ENCODE measurements at places on chromosomes 6 and 20. TPM values are rescaled to one million over a fixed set of nuclear protein-coding genes. Genes with fewer than 3 reads are reported as not detected.
A peak's percentile ranks its signal among the peaks of the same experiment; 100 is the strongest.

SNX3 gene
- 110 TPM for total RNA-seq

GRCh38 chr20:42419814-42420532, 769.7 kb downstream of the PTPRT start:
- no peaks in the 10 kb centered on the region for H3K36me3 ChIP-seq
- H3K4me1 ChIP-seq = no peaks in the 10 kb centered on the region
- no peak for DNase-seq
- no peaks in the 10 kb centered on the region for H3K27me3 ChIP-seq
- no peak overlapping the region for H3K27ac ChIP-seq
- no peak overlapping the region for H3K4me3 ChIP-seq

GJA1 gene
- 14.0 TPM for total RNA-seq

DNA sequence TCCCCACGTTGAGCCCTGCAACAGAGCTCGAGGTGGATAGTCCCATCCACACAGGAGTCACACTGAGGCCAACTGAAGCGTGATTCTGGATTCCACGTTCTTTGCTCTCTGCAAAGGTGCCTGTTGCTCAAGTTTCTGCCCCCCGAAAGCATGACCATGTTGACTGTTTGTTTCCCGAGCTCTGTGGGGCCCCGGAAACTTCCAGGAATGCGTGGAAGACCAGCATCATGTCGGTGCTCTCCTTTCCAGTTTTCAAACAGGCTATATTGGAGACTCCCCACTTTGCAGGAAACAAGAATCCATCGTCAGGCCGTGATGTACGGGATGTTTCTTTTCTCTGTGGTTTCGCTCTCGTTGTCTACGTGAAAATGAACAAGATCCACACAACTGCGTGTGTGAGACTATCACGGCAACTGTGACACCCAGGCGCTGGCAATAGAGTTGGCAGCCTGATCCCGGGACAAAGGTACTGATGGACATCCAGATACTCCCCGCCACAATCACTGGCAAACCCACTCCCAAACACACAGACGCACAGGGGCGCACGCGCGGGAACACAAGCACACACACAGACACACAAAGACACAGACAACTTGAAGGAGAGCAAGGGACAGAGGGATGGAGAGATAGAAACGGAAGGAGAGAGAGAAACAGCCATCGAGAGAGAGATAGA, 444.6 kb upstream of the DEFB115 start:
- H3K36me3 ChIP-seq = no peaks in the 10 kb centered on the region
- no peaks in the 10 kb centered on the region for H3K4me1 ChIP-seq
- peaks cover 8% of the 10 kb centered on the region for H3K27me3 ChIP-seq
- H3K27ac ChIP-seq = no peak overlapping the region
- H3K4me3 ChIP-seq = no peak overlapping the region
- no peak for DNase-seq

HLA-DOA gene
- not detected for total RNA-seq

DNA sequence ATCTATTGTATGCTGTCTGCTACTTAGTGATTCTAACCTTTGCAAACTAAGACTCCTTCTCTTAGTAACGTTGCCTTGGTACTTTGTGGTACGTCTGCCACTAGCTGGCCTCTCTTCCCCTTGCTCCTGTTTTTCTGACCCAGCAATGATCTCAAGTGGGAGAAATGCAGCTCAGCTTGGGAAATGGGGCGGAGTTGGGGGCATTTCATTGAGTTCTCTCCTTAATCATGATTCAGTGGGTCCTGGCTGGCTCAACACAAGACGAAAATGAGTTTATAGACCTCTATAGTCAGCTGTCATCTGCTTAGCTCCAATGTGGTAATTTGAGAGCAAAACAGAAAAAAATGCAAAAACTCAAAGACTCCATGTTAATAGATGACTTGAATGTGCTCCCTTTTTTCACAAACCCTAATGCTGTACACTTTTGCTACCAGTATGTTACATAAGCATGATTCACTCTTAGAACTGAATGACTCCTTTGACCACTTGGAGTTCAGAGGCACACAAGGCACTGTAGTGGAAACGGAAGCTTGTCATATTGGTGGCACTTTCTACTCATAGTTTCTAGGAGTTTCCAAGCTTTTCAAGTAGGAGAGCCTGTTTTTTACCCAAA, 55.3 kb upstream of the SOX4 start:
- H3K4me3 ChIP-seq = no peak overlapping the region
- H3K36me3 ChIP-seq = no peaks in the 10 kb centered on the region
- H3K27me3 ChIP-seq = no peaks in the 10 kb centered on the region
- peak; percentile 58 for DNase-seq

OR2J3 gene
- total RNA-seq = not detected

BPIFB4 gene
- total RNA-seq = not detected

DNA sequence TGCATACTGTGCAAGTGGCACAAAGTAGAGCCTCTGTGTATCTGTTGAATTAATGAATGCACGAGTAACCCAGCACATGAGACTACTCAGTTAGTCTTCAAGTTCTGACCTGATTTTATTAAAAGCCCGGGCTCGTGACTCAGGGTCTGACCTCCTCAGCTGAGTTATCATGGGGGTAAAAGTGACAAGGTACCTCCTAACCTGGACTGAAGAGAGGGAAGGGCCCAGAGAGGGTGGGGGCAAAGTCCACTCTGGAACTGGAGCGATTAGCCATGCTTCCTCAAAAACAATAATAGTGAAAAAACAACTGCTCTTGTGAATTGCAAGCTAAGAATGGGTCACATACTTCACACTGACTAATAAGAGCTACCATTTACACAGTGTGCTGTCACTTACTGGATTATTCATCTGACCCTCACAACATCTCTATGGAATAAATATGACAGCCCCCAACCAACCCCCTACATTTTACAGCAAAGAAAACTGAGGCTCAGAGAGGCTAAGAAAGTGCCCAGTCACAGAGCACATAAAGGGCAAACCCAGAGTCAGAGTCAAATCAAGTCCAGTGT, 26.7 kb downstream of the TRERF1 start:
- no peak for DNase-seq
- no peaks in the 10 kb centered on the region for H3K27me3 ChIP-seq
- H3K4me3 ChIP-seq = no peak overlapping the region
- H3K36me3 ChIP-seq = no peaks in the 10 kb centered on the region

GRCh38 chr6:134925800-134926199, 24.1 kb downstream of the ALDH8A1 start:
- H3K27me3 ChIP-seq = no peaks in the 10 kb centered on the region
- H3K4me3 ChIP-seq = no peak overlapping the region
- H3K4me1 ChIP-seq = no peaks in the 10 kb centered on the region

MAD2L1BP gene
- 25.1 TPM for total RNA-seq

PRL gene
- total RNA-seq = not detected

- peak; percentile 19 for DNase-seq
- no peaks in the 10 kb centered on the region for H3K36me3 ChIP-seq
- H3K4me3 ChIP-seq = no peak overlapping the region
- H3K27me3 ChIP-seq = no peaks in the 10 kb centered on the region
- peaks cover 20% of the 10 kb centered on the region for H3K4me1 ChIP-seq
Observed at GRCh38 chr6:138680085-138680484, 93.5 kb upstream of the CCDC28A start.

DNA sequence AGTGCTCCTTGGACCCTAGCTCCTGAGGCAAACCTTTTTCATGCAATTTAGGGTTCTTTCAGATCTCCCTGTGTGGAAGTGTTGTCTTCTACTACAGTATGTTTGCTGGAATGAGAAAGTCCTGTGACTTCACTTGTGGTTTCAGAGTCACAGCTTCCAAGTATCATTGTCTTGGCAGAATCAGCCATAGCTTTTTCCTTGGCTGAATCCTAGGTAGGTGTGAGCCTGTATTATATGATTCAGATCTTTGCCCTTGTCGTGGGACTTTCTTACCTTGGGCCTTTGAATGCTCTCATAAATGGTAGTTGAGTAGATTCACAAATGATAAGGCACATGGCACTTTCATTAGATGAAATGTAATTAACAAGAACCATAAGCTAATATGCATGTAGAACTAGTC, 16.5 kb downstream of the CARMIL1 start:
- no peaks in the 10 kb centered on the region for H3K36me3 ChIP-seq
- peak; percentile 18 for DNase-seq
- no peaks in the 10 kb centered on the region for H3K27me3 ChIP-seq
- no peaks in the 10 kb centered on the region for H3K4me1 ChIP-seq
- no peak overlapping the region for H3K4me3 ChIP-seq

SPATS1 gene
- total RNA-seq = not detected

SEL1L2 gene
- not detected for total RNA-seq

GRCh38 chr6:64293298-64293697, 657.7 kb downstream of the PHF3 start:
- peaks cover 52% of the 10 kb centered on the region for H3K4me1 ChIP-seq
- peak overlapping the region; percentile 52 for H3K4me3 ChIP-seq
- H3K36me3 ChIP-seq = no peaks in the 10 kb centered on the region
- no peaks in the 10 kb centered on the region for H3K27me3 ChIP-seq

KCNG1 gene
- total RNA-seq = 61.5 TPM

DNA sequence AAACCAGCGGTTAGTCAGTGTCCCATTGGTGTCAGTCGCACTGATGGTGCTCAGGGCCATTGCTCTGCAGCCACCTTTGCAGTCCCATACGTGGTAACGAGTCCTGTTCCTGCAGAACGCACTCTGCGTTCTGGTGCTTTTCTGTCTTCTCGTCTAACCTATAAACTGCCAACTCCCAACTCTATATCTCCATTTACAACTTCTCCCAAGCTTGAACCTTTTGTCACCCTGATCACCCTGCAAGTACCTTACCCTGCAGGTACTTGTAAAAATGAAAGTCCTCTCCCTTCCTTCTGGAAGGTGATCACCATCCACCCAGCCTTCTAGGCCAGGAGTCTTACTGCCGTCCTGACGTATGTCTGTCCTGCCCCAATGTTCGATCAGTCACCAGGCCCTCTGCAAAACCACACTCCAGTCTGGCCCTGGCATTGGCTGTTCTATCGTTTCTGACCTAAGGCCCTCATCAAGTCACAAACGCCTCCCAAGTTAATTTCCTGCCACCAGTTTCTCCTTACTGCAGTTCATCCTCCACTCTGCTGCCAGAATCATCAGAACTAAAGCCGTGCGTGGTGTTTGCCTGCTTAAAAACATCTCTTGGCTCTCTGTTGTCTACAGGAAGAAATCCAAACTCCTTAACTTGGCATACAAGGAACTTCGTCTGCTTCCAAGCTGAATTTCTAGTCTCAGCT, 7.9 kb downstream of the RREB1 start:
- H3K4me1 ChIP-seq = peaks cover 41% of the 10 kb centered on the region
- no peak overlapping the region for H3K4me3 ChIP-seq
- no peaks in the 10 kb centered on the region for H3K27me3 ChIP-seq
- H3K36me3 ChIP-seq = peaks cover 6% of the 10 kb centered on the region
- no peak for DNase-seq
- H3K27ac ChIP-seq = no peak overlapping the region

FAM209A gene
- total RNA-seq = 0.51 TPM

LMBRD1 gene
- total RNA-seq = 5.4 TPM

GRCh38 chr6:75275067-75275466, 9.5 kb downstream of the TMEM30A start:
- peaks cover 47% of the 10 kb centered on the region for H3K4me1 ChIP-seq
- peaks cover 15% of the 10 kb centered on the region for H3K36me3 ChIP-seq
- no peaks in the 10 kb centered on the region for H3K27me3 ChIP-seq
- DNase-seq = peak; percentile 89

DNA sequence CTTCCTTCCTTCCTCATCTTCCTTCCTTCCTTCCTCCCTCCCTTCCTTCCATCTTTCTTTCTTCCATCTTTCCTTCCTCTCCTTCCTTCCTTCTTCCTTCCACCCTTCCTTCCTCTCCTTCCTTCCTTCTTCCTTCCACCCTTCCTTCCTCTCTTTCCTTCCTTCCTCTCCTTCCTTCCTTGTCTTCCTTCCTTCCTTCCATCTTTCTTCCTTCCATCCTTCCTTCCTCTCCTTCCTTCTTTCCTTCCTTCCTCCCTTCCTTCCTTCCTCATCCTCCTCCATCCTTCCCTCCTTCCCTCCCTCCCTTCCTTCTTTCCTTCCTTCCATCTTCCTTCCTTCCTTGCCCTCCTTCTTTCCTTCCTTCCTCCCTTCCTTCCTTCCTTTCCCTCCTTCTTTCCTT, 361.4 kb upstream of the TSHZ2 start:
- no peaks in the 10 kb centered on the region for H3K27me3 ChIP-seq
- H3K4me1 ChIP-seq = no peaks in the 10 kb centered on the region
- no peak overlapping the region for H3K27ac ChIP-seq

DNA sequence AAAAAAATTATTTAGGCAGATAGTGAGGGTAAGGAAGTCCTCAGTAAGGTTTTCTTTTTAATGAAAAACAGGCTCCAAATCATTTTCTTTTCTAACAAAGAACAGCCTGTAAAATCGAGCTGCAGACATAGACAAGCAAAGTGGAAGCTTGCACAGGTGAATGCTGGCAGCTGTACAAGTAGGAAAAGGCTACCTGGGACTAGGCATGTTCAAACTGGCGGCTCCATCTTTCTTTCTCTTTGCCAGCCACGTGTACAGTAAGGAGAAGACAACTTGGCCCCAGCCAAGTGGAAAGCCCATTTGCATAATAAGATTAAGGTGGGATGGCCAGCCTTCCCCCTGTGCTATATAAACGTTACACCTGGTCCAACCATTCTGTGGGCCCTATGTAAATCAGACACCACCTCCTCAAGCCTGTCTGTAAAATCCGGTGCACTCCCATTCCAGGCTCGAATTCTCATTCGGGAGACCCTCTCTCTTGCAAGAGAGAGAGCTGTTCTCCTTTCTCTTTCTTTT, 27.0 kb upstream of the SLC2A12 start:
- H3K36me3 ChIP-seq = no peaks in the 10 kb centered on the region
- peaks cover 8% of the 10 kb centered on the region for H3K4me1 ChIP-seq

ADTRP gene
- not detected for total RNA-seq

GRCh38 chr6:167115054-167115453, 7.8 kb upstream of the CCR6 start:
- no peak overlapping the region for H3K27ac ChIP-seq
- no peak for DNase-seq
- H3K27me3 ChIP-seq = peaks cover 39% of the 10 kb centered on the region
- no peaks in the 10 kb centered on the region for H3K4me1 ChIP-seq
- no peak overlapping the region for H3K4me3 ChIP-seq

- DNase-seq = no peak
- H3K36me3 ChIP-seq = peaks cover 28% of the 10 kb centered on the region
- peaks cover 38% of the 10 kb centered on the region for H3K4me1 ChIP-seq
Observed at GRCh38 chr20:63702036-63702665, 5.6 kb downstream of the ARFRP1 start.

GSTA2 gene
- total RNA-seq = not detected

GRCh38 chr20:22863826-22864225, 171.3 kb upstream of the SSTR4 start:
- DNase-seq = no peak
- H3K4me3 ChIP-seq = no peak overlapping the region
- no peaks in the 10 kb centered on the region for H3K36me3 ChIP-seq
- H3K27ac ChIP-seq = no peak overlapping the region

Data from PC-3 (cell line).